GM12892 (cell line): ENCODE measurements at places on chromosomes 16 and 17.

DNA sequence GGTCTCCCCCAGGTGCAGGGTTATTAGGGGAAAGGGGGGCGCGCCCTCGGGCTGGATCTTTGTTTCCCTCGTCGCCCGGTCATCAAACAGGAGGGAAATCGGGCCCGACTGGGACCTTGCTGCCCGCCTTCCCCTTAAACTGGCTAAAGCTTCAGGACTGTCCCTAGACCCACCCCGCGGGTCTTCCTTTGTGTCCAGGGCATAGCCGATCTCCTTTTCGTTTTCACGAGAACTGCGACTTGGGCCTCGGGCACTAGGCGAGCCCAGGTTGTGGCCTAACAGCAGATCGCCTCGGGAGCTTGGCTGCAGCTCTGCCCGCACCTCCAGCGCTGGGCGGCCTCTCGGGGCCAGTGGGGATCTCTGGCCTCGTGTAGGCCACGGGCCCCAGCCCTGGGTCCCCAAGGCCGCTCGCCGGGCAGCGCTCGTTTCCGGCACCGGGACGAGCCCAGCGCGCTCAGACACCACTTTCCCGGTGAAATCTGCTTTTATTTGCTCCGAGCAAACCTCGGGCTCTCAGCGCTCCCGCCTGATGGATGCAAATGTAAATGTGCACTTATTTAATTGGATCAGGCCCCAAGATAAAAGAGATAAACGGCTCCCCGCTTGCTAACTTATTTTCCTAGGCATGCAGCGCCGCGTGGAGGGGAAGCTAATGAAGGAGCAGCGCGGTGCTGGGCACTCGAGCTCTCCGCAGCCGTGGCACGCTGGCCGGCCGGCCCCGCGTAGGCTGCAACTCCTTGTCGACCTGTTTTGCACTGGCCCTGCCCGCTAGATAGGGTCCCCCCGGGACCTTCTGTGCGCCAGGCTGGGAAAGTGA, 7.8 kb downstream of the IRX5 start:
- DNase-seq = no peak

DNA sequence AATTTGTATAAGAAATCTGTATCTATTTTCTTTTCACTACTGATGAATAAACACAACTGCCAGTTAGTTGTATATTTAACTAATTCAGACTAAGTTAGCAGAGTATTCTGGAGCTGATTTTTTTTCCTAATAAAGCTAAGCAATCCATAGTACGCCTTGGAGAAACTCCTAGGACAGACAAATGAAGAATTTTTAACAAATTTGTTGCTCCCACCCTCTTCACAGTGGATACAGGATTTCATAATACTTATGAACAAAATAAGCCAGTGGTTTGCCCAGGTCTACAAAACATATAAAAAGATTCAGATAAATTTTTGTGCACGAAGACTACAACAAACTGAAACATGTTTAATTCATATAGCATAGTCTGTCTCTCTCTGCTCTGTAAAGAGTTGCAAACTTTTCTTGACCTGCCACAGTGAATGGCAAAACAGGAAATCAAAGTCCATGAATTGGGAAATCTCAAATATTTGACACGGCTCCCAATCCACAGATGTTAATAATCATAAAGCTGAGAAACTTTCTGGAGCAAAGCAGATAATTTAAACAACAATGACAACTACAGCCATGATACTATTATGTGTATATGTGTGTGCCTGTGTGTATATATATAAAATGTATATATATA, 594 bp upstream of the ABCA6 start:
- no peak for DNase-seq

DNA sequence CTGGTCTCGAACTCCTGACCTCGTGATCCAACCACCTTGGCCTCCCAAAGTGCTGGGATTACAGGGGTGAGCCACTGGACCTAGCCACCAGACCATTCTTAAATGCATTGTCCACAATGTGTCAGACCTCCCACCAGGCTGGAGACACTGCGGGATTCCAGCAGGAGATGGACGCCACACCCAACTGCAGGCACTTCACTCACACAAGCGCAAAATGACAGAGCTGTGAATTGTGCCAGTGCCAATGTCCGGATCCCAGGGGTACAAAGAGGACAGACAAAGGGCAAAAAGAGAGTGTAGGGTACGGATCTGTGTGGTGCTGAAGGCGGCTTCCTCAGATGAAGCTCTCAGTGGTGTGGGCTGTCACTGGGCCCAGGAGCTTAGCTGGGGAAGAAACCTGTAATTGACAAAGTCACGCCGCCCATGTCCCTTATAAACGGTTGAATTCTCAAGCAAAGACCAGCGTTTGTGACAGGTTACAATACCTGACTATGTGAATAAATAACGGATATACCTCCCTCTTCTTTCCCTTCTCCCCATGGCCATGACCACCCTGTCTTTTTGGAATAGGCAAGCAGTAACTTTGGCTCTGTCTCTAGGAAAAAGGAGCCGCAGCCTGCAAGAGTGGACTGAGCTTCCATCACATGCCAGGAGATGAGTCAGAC, 40.0 kb downstream of the HS3ST3A1 start:
- DNase-seq = no peak

DNA sequence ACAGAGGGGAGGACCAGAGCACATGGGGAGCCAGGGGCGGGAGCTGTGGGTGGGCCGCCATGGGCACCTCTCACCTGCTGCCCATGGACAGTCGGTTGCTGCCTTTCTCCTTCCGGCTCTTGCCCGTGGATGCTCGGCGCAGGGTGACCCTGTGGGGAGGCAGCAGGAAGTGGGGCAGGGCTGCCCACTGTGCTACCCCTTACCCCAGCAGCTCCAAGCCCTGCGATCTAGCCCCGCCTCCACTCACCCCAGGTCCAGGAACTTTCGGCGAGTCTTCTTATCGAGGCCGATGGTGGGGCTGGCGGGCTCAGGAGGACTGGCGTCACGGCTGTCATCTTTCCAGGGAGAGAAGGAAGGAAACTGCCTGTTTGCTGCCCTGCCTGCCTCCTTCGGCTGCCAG, 14.2 kb downstream of the SAMD14 start:
- no peak for DNase-seq

GRCh38 chr16:80981103-80981502, 25.6 kb downstream of the CMC2 start:
- DNase-seq = no peak

- no peak for DNase-seq
Observed at GRCh38 chr17:81328489-81328888, 33.4 kb upstream of the SLC38A10 start.

- no peak for DNase-seq
Observed at GRCh38 chr17:48617471-48618255, 2.6 kb upstream of the HOXB8 start.

DNA sequence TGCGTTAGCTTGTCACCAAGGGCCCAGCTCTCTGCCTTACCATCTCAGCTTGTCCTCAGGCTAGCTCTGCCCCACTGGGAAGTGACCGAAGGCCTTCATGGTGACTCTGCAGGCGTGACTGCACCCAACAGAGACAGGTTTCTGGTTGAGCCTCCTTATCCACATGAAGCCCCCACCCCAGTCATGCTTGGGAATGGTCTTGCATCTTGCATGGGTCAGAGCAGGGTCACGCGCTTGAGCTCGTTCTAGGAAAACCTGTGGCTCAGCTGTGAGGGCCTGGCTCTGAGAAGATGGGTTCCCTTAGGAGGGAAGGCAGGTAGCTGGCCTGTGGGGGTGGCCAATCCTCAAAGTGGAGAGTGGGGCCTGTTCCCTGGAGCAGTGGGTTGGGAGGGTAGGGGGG, 122.8 kb downstream of the BANP start:
- DNase-seq = no peak

- DNase-seq = no peak
Observed at GRCh38 chr17:76784926-76785325, 47.0 kb downstream of the MFSD11 start.

GRCh38 chr17:77140878-77141767, at the start of gene SEC14L1:
Gene SEC14L1 (plus strand): TSS chr17:77140969. CDS start chr17:77143597, 2,628 bp downstream.
- no peak for DNase-seq

- no peak for DNase-seq
Observed at GRCh38 chr17:67050471-67051154, 6.3 kb downstream of the CACNG1 start.

GRCh38 chr17:29622337-29623282, at the start of gene CORO6:
Gene CORO6 (minus strand): TSS chr17:29622912. CDS start chr17:29621421, 1,491 bp downstream.
- peak; percentile 73 for DNase-seq

DNA sequence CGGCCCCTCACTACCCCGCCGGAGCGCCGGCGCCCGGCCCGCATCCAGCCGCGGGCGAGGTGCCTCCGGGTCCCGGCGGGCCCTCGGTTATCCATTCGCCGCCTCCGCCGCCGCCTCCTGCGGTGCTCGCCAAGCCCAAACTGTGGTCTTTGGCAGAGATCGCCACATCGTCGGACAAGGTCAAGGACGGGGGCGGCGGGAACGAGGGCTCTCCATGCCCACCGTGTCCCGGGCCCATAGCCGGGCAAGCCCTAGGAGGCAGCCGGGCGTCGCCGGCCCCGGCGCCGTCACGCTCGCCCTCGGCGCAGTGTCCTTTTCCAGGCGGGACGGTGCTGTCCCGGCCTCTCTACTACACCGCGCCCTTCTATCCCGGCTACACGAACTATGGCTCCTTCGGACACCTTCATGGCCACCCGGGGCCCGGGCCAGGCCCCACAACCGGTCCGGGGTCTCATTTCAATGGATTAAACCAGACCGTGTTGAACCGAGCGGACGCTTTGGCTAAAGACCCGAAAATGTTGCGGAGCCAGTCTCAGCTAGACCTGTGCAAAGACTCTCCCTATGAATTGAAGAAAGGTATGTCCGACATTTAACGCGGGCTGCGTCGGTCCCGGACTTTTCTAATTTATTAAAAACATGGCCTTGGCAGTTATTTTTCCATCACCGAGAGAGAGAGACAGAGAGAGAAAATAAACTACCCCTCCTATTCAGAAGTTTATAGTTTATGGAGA, 2.8 kb downstream of the IRX5 start:
- DNase-seq = no peak

- no peak for DNase-seq
Observed at GRCh38 chr16:12081048-12081404, 104.5 kb downstream of the SNX29 start.

- no peak for DNase-seq
Observed at GRCh38 chr16:69906838-69907401, 44.2 kb upstream of the CLEC18A start.

DNA sequence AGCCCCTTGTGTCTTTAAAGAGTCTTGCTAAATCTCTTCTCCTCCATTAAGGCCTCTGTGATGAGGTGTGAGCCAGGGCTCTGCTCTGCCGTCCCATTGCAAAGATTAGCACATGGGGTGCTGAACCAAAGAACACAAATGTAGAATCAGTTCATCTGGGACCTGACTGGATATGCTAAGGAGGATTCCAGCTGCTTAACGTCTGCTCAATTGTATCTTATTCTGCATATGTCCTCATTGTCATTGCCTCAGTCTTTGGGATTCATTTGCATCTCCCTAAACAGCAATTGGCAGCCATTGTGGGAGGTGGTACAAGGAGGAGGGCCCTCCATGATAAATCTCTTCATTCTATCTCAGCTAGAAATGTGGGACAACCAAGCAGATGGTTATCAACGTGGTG, 106.3 kb upstream of the ADAMTS18 start:
- no peak for DNase-seq

DNA sequence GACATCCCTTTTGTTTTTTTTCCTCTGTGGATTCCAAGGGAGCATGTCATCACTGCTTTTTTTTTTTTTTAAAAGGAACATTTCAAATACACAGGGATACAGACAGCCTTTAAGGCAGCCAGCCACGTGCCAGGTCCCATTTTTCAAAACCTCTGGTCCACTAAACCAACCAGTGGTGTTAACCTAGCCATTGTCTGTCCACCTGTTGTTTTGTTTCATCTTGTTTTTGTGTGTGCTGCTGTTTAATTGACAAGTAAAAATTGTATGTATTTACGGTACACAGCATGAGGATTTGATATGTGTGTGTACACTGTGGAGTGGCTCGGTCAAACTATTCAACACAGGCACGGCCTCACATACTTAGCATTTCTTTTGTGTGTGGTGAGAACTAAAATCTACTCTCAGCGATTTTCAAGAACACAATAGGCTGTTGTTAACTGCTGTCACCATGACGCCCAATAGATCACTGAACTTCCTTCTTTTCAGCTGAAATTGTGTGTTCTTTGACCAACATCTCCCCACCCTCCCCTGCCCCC, 19.2 kb downstream of the TMEM114 start:
- no peak for DNase-seq

DNA sequence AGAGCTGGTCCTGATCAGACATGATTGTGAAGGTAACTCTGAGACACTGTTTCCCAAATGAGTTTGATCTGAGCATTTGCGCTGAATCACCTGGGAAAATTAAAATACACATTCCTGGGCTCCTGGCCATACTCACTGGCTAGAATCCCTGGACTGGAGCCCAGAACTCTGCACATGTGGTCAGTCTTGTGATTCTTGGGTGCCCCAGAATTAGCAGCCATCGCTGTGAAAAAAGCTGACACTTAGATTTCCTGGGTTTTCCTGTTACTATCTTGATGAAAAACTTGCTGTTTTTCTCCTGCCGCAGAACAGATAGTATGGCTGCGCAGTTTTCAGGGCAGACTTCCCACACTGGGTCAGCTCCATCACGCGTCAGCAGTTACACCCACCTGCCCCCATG, 24.6 kb downstream of the NECAB2 start:
- no peak for DNase-seq

- no peak for DNase-seq
Observed at GRCh38 chr17:54404259-54404658, 496.4 kb upstream of the TOM1L1 start.

- DNase-seq = no peak
Observed at GRCh38 chr17:65407017-65407416, 154.4 kb downstream of the AXIN2 start.

DNA sequence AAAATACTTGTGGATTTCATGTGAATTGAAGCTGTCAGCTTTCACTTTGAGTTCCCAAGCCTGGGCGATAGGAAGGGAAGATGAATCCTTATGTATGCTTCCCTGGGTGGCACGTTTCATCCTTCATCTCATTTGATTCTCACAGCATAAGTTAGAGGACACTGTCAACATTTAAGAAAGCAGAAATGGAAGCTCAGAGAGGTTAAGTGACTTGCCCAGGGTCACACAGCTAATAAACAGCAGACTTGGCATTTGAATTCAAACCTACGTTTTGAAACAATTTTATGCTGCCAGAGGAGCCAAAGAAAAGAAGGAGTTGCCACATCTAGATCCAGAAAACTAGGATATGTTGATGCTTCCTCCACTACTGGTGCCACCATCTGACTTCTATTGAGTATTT, 108.3 kb upstream of the GPR139 start:
- no peak for DNase-seq

- no peak for DNase-seq
Observed at GRCh38 chr16:83248735-83249463, 558.9 kb upstream of the HSBP1 start.

DNA sequence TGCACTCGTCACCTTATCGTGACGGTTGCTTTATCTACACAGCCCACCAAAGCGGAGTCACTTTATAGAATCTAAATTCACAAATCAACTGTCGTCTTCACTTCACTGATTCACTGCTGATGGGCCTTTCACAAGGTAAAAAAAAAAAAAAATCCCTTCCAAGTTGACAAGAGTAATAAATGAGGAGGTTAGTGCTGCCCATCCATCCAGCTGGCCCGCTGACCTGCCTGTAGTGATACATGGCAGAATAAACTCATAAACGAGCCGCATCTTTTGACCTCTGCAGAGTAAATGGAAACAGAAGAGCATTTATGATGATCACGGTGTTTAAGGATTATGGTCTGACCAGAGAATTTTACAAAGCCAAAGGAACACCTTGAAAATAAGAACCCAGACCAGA, 227.3 kb upstream of the IRX5 start:
- no peak for DNase-seq

GRCh38 chr17:2503627-2504026, 8.1 kb downstream of the METTL16 start:
- no peak for DNase-seq
